ENCODE measurements at places on chromosomes 7 and 10.

GRCh38 chr7:36090976-36091873 lies 61.8 kb upstream of the EEPD1 start:
- DNase-seq = no peak

GRCh38 chr7:32204361-32205018 lies 134.3 kb upstream of the PDE1C start:
- DNase-seq = no peak

DNA sequence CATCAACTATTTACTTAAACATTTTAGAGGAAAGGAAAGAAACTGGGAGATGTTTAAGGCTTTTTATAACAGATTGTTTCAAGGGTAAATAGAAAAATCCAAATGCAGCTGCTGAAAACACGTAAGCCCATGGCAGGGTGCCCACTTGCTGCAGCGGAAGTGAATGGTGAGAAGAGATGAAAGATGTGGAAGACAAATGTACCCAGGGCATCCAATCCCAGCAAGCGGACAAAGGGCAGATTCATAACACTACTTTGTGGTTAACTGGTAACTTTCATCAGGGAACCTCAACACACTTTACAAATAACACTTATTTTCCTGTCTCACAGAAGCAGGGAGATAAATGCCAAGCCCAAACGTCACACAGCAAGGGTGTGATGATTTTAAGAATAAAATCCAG lies 358.4 kb downstream of the KCNMA1 start:
- no peak for DNase-seq

GRCh38 chr10:1128649-1129048 lies 72.5 kb downstream of the WDR37 start:
- DNase-seq = no peak
